ENCODE measurements at places on chromosomes 12 and 14.

GRCh38 chr12:124610629-124611558, 43.5 kb upstream of the NCOR2 start:
- no peak for DNase-seq

DNA sequence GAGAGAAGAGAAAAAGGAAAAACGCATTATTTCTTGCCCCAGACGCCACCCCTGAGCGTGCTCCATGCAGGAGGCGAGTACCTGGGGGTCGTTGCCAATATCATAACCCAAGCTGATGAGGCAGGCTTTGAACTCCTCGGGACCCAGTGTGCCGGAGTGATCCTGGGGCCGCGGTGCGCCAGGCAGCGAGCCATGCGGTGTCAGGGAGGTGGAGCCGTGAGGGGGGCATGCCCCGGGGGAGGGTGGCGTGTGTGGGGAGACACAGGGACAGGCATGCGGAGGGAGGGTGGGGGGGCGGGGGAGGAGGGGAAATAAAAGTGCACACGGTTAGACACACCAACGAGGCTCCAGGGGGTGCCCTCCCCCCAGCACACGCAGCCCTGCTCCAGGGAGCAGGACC, 86.0 kb upstream of the ZFP36L1 start:
- DNase-seq, result no peak

- no peak for DNase-seq
Measured at GRCh38 chr14:68580096-68580645, 212.7 kb downstream of the ZFP36L1 start.

GRCh38 chr12:24960222-24960855, 11.4 kb upstream of the BCAT1 start:
- DNase-seq, result peak; percentile 72

DNA sequence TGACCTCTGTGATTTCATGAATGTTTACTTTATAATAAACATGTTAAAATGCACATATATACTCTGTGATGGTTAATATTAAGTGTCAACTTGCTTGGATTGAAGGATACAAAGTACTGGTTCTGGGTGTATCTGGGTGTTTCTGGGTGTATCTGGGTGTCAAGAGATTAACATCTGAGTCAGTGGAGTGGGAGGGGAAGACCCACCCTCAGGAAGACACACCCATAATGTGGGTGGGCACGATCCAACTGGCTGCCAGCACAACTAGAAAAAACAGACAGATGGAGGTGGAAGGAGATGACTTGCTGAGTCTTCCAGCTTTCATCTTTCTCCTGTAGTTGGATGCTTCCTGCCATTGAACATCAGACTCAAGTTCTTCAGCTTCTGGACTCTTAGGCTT, 11.9 kb downstream of the NUP37 start:
- no peak for DNase-seq

DNA sequence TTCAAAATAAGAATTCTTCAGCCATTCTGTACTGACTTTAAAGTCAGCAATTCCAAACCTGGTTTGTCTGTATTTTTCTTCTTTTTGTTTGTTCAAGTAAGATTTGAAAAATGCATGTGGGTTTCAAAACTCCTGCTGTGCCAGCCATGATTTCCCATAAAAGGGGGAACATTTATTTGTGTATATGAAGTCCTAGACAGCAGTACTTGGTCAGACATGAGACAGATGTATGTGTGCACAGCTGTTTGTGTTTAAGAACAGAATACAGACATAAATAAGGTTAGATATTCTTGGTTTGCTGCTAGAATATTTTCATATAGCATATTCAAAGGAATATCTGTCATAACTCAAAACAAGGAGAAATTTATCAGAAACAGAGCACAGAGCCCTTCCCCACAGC, 236.0 kb downstream of the ADAMTS20 start:
- no peak for DNase-seq

GRCh38 chr12:51324953-51325352, 979 bp upstream of the BIN2 start:
- no peak for DNase-seq

DNA sequence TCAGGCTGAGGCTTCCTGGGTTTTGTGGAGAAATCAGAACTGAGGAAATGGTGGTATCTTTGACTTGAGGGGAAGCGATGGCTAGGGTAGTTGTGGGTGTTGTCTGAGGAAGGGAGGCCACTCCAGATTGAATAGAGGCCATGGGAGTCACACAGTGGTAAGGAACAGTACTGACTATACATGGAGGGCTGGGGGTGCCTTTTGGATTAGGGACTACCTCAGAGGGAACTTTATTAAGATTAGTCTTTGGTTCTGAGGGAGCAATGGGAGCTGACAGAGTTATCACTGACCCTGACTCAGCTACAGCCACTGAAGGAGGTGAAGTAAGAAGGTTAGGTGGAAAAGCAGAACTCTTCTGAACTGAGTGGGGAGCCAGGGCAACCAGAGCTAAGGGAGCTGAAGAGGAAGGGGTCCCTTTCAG, 4.4 kb downstream of the NACA start:
- DNase-seq, result no peak

Measured in activated T-cell treated with anti-CD3 and anti-CD28 coated beads, Interleukin-2, amount 50 U/mL, for 48 hours (primary cell).